Naive B cell (primary cell): ENCODE measurements at places on chromosomes 2 and 18. TPM values are rescaled to one million over a fixed set of nuclear protein-coding genes. Genes with fewer than 3 reads are reported as not detected.

DNA sequence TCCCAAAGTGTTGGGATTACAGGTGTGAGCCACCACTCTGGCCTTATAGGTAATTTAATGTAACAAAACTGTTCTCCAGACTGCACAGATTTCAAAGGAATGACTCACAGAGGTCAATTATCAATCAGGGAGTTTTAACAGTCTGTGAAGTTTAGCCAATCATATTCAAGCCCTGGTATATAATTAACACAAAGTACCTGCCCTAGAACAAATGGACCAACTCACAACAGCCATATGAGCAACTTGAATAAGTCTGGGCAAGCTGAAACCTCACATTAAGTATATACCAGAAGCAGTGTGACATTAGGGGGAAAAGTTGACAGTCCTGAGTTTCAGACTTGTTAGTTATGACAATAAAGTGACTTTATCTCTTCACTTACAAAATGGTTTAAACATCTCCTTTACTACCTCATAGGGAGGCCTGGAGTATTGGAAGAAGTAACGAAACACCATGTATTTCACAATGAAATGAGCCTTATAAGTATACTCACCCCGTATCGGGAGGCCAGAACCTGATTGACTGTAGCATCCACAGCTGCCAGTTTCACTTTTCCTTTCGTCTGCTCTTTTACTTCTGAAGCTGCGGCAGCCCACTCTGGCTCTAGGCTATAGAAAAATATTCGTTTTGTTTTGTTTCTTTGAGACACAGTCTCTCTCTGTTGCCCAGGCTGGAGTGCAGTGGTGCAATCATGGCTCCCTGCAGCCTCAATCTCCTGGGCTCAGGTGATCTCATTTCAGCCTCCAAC is 22.2 kb downstream of the PDIA6 start:
- no peak for DNase-seq

DNA sequence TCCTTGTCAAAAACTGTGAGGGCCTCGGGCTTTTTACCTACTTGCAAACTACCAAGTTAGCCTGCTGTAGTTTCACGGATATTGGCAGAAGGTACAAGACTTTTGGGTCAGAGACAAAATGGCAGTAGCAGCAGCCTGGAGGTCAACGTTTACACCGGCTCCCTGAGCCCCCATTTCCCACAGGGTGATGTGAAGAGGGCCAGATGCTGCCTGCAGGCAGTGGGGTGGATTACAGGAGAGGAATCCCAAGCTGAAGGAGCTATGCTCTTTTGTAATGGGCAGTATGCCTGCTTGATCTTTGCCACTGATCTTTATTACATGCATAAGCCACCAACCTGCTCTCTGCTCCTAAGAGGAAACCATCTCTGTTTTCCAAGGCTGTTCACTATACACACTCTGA is 29.5 kb upstream of the SP5 start:
- no peak for DNase-seq

DNA sequence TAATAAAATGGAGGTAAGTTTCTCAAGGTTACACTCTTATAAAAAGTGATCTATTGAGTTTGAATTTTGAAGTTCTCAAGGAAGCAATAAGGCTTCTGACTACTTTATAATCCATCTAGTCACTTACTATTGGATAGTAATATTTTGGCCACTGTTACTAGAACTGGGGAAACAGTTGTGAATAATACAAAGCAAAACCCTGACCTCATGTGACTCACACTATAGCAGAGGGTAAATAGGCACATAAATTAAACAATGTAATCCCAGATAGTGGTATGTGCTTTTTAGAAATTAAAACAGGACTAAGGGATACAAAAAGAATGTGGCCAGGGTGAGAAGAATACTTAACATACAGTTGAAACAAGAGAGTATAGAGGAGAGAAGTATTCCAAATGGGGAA is 78.6 kb downstream of the CALCRL start:
- DNase-seq = no peak

- no peak for DNase-seq
Measured at GRCh38 chr2:128376241-128377041, 57.8 kb upstream of the HS6ST1 start.

Gene GALM
- 10.1 TPM for polyA plus RNA-seq

Gene DOK6
- not detected for polyA plus RNA-seq
